Right cardiac atrium (tissue), 5 donors: ENCODE measurements at places on chromosomes 3 and 15. TPM values are rescaled to one million over a fixed set of nuclear protein-coding genes. Genes with fewer than 3 reads are reported as not detected.
A peak's percentile ranks its signal among the peaks of the same experiment; 100 is the strongest.

GRCh38 chr15:98806275-98806895 is 158.0 kb downstream of the IGF1R start:
- DNase-seq = peak; percentile 52

GRCh38 chr15:72732516-72732915 is 46.5 kb downstream of the BBS4 start:
- DNase-seq = no peak

The PAQR5 gene
- total RNA-seq = 0.42 TPM

GRCh38 chr15:70226337-70226980 is 128.7 kb upstream of the TLE3 start:
- DNase-seq = no peak
